ENCODE measurements at places on chromosomes 6 and 20.
A peak's percentile ranks its signal among the peaks of the same experiment; 100 is the strongest.

DNA sequence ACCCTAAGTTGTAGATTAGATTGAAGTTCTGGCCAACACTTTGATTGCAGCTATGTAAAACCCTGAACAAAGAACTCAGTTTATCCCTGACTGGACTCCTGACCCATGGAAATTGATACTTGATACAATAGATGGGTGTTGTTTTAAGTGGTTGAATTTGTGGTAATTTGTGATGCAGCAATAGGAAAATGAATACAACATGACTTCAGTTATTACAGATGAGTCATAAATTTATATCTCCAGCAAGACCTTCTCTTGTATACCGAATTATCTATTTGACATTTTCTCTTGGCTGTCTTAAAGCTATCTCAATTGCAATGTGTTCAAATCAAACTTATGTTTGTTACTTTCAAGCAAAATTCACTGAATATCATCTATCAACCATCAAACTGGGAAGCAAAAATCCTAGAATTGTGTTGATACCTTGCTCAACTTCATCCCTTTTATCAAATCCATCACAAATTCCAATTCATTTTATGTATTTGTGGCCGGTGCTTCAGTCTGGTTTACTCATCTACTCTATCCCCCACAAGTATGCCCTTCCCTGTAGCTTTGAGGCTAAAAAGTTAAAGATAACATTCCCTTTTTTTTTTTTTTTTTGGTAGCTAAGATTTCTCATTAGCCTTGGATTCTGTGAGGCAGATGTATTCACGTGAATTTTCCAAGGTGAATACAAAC lies 129.4 kb upstream of the CENPW start:
- DNase-seq = no peak

DNA sequence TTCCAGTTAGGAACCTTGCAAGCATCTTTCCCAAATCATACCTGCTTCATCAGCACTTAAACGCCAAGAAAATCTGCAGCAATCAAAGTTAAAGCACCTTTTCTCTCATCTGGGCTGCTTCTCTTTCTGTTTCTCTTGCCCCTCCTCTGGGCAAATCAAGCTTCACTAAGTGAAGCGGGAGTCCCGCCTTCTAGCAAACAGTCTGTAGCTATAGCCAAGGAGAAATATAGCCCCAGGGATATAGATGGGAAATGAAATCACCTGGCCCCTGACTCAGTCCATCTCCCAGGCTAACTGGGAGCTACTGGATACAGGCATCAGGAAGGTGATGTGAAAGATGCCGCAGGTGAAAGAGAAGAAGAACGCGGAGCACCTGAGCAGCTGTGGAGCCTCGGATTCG lies 481.9 kb downstream of the C6orf118 start:
- DNase-seq = no peak

- DNase-seq = no peak
Measured at GRCh38 chr20:14829906-14830305, 492.5 kb upstream of the FLRT3 start.

- no peak for DNase-seq
Measured at GRCh38 chr6:15663130-15663871, 473 bp upstream of the DTNBP1 start.

DNA sequence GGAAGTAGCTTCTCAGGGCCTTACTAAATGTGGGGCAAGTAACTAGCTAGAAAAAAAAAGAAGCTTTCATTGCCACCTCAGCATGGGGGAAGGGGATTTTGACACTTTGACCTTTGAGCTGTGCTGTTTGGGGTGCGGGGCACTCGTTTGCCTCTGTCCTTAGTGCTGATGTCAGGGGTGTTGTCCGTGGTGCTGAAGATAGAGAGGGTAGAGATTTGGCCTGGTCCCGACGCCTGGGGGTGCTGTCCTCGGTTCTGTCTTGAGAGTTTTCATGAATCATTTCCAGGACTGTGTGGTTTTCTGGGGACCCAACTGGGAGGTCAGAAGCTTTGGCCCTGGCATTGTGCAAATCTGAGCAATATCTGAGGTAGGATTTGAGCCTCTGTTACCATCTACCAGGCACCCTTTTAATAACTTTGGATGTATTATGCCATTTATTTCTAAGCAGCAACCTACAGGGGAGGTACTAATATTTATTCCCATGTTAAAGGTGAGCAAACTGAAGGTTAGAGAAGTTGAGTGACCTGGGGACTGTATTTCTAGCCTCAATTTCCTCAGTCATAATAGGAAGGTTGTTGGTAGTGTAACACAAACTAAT lies 78.0 kb downstream of the DLGAP4 start:
- no peak for DNase-seq

- DNase-seq = no peak
Measured at GRCh38 chr6:12151433-12151820, 138.7 kb upstream of the EDN1 start.

DNA sequence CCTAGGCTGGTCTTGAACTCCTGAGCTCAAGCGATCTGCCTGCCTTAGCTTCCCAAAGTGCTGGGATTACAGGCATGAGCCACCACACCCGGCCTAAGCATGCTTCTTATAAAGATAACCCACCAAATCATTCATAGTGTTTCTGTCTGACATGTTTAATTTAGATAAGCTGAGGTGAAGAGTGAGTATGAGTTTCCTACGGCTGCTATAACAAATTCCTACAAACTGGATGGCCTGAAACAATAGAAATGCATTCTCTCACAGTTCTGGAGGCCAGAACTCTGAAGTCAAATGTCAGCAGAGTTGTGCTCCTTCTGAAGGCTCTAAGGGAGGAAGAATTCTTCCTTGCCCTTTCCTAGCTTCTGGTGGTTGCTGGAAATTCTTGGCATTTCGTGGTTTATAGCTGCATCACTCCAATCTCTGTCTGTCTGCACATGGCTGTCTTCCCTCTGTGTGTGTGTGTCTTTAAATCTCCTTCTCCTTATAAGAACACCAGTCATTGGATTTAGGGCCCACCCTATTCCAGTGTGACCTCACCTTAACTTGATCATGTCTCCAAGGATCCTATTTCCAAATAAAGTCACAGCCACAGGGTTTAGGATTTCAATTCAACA lies 29.9 kb downstream of the MAPK13 start:
- DNase-seq = no peak

GRCh38 chr6:123715006-123715863 lies 78.5 kb upstream of the TRDN start:
- no peak for DNase-seq

DNA sequence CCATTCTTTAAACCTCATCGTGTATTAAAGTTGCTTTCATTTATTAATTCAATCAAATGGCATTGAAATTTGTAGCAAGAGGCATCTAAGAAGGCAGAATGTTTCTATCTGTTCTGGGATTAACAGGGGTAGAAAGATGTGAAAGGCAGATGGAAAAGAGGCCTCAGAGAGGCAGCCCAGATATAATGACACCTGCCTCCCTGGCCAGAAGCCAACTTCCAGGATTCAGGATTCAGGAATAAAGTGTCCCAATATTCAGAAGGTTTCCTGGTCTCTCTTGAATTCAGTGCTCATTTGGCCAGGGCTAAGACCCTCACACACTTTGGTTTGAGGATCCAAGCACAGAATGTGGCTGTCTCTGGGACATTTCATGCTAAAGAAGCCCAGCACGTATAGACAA lies 39.9 kb downstream of the HLA-B start:
- no peak for DNase-seq

DNA sequence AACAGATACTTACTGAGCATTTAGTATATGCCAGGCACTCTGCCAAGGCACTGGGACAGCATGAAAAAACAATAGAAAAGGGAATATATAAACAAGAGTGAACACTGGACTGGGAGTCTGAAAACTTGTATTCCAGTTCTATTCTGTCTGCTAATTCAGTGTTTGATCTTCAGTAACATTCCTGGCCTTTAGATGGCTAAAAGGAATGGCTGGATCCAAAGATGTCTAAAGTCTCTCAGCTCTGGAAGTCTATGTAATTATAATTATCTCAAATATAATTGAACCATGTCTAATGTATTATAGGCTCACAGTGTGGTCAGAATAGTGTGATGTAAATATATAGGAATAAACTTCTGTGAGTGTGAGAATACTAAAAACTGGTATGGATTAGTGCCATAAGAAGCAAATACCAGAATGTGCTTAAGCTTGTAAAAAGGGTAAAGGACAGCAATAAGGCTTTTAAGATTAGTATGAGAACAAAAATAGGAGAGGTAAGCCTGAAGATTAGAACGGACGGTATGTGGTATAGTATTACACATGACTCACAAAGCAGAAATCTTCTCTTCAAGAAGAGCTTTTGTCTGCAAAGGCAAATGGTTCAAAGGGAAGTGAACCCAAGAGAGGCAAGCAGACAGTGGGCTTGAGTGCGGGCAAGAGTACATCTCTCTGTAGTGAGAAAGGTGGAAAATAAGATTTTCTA lies 68.5 kb downstream of the TMEM200A start:
- DNase-seq = no peak

- no peak for DNase-seq
Measured at GRCh38 chr6:170091000-170091638, 199.8 kb downstream of the DLL1 start.

- no peak for DNase-seq
Measured at GRCh38 chr20:20303742-20304141, 64.2 kb upstream of the INSM1 start.

- DNase-seq = peak; percentile 54
Measured at GRCh38 chr6:43509984-43510826, at the start of gene LRRC73. LRRC73 (minus strand) TSS chr6:43510346; CDS start chr6:43509785, 561 bp downstream.

DNA sequence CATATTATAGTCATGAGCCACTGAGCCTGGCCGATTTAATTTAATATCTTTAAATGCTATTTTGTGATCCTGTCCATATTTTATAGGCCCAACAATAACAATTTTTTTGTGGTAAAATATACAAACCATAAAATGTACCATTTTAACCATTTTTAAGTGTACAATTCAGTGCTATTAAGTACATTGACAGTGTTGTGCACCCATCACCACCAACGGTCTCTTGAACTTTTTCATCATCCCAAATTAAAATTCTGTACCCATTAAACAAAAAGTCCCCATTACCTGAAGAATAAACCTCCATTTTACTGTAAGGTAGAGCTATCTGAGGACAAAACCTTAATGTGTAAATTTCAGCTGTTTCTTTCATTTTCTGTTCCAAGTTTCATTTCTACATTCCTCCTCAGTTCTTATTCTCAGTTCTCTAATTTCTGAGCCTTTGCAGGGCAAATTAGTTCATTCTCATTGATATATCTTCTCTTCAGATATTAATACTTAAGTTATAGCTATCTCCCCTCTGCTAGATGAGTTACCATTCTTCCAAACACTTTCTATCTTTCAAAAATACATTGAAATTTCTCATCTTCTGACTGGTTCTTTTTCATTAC lies 10.3 kb downstream of the MTO1 start:
- DNase-seq = no peak

DNA sequence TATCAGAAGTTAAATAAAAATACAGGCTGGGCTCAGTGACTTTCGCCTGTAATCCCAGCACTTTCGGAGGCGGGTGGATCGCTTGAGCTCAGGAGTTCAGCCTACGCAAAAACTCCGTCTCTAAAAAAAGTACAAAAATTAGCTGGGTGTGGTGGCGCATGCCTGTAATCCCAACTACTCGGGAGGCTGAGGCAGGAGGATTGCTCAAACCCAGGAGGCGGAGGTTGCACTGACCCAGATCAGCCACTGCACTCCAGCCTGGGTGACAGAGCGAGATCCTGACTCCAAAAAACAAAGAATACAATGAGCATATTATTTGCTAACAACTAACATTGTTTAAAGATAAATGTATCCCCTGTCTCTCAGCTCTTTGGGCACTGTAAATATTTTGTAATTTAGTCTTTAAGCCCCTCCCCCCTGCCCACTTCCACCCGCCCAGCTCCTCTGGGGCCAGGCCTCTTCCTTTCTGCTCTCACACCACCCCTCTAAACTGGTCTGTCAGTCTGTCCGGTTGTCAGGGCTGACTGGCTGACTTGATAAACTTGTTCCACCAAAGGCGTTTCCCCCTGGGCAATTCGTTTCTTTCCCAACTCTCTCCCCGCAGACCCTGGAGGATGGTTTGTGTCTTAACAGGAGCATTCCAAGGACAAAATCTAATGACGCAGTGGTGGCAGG lies 62.4 kb upstream of the QKI start:
- DNase-seq = no peak

DNA sequence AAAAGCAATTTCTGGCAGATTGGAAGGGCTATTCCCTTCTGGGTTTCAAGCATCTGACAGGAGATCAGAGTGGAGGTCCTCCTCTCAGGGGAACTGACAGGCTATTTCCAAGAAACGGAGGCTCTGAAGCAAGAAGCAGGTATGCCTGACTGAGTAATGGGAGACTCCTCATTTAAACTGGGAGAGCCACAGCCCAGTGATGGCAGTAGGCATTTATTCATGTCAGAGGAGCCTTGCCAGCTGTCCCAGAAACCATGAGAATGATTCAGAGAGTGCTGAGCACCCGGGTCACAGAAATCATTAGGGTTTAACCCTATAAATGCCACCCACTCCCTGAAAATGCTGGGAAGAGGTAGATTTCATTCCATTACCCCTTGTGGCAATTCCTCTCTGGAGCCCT lies 247.5 kb upstream of the RNF217 start:
- DNase-seq = no peak

DNA sequence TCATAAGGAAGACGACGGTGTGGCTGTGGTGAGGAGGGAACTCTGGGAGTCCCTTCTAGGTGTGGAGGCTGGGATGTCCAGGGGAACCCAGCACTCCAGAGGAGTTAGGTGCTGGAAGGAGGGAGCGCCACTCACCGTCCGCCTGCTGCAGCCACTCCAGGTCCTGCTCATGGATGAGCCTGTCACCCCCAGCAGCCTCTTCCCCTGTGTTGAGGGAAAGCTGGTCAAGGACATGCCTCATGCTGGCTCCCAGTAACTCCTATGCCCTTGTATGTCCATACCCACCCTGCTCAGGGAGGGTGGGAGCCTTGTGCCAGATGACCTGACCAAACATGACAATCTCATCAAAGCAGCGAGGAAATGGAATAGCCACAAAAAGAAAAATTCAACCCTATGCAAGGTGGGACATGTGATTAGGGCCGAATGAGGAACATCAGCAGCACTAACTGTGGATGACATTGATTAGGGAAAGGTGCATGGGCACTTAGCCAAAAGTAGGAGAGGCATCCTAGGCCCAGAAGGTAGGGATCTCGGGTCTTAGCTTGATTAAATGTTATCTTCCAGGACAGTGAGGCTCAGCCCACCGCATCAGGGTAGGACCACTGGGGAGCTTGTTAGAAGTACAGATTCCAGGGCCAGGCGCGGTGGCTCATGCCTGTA lies 3.0 kb downstream of the DNPH1 start:
- no peak for DNase-seq

DNA sequence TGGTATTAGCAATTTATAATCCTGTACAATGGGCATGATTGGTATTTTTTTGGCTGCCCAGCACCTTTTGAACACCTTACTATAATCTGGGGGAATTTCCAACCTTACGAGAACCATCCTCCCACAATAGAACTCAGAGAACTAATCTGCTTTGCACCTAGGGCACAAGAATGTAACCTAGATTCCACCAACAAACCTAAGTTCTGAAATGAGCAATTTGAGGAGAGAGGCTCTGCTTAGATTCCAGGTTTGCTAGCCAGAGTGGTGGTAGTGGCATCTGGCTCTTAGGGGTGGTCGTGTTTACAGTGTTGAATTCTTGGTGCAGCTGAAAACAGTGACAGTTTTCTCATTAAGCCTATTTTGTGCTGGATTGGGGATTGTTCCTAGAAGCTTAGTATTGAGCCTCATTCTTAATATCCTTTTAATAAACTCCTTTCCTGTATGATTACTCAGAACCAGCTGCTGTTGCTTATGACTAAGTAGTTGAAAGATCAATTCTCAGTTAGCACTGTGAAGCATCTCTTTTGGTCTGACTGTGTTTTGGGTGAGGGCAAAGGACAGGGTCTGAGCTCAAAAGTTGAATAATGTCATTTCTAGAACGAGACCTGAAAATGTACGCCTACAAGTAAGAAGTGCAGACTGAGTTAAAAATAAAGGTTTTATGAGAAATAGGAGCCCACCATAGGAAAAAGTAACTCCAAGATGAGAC lies 385.6 kb downstream of the CDKAL1 start:
- DNase-seq = no peak

GRCh38 chr6:106397431-106397830 lies 36.9 kb downstream of the CRYBG1 start:
- peak; percentile 20 for DNase-seq
